ENCODE measurements at places on chromosomes 16 and 17.

- DNase-seq: no peak
Observed at GRCh38 chr17:8466456-8466855, 30.8 kb downstream of the NDEL1 start.

DNA sequence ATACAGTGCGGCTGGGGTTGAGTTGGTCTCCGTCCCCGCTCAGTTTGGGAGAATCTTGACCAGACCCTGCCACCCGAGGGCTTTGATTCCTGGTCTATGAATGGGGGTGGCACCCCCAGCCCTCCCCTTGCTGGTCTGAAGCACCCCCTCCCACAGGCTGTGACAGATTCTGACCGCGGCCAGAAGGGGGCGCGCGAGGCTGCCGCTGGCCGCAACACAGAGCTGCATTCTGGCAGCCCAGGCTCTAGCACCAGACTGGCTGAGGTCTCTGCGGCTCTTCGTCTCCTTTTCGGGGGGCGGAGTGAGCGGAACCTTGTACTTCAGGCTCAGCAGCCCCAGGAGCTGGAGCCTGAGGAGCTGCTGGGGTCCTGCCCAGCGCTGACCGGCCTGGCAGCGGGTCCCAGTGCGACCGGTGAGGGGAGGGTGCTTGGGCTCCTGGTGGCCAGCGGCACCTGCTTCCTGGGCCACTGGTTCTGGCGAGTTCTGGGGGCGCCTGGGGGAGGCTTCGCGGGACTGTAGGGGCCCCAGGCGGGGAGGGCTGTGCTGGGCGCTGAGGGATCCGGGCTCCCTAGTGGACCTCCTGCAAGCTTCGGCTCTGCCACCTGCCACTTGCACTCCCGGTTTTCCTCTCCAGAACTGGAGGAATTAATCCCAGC lies 1011.6 kb downstream of the KCNJ18 start:
- no peak for DNase-seq

DNA sequence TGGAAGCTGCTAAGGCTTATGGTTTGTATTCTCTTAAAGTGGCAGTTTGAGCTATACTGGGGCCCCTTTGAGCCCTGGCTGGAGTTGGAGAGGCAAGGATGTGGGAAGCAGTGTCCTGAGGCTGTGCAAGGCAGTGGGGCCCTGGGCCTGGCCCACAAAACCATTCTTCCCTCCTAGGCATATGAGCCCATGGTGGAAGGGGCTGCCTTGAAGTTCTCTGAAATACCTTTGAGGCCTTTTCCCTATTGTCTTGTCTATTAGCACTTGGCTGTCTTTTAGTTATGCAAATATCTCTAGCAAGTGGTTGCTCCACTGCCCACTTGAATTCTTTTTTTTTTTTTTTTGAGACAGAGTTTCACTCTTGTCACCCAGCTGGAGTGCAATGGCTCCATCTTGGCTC lies 119.2 kb downstream of the PCTP start:
- DNase-seq: no peak

DNA sequence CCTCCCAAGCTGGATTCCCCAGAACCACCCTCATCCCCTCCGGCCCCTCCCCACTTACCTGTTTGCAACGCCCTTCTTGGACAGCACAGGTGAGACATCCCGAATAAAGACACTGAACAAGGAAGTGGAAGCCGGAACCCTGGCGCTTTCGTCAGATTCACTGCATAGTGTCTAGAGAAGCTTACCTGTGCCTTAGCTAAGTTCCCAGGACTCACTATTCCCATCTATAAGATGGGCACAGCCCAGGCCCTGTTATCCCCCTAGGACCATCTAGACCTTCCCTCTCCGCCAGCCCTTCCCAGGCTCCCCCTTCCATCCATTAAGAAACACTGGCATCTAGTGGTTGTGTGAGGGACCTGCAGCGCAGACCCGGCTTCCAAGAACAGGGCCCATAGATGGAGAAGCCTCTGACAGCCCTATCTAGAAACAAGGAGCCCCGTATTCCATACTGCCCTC lies 26.9 kb upstream of the RPL38 start:
- DNase-seq: no peak

GRCh38 chr17:42709561-42709960 lies 27.2 kb downstream of the CNTNAP1 start:
- DNase-seq: no peak

- DNase-seq: no peak
Observed at GRCh38 chr16:77873066-77873465, 84.7 kb downstream of the VAT1L start.

DNA sequence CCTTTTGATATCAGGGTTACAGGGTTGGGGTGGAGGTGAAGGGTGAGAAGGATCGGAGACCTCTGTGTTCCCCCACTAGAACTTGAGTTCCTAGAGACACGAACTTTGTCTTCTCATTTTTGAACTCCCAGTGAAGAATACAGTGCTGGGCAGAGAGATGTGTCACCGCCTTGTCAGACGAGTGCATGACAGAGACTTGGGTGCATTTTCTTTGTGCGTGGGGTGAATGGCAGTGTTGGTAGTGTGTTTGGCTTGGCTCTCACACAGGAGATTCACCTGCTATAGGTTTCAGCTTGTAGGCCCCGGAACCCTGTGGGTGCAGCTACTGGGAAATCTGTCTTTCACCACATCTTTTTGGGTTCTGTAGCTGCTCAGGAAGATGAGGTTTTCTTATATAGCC lies 40.0 kb upstream of the CCR7 start:
- DNase-seq: no peak

DNA sequence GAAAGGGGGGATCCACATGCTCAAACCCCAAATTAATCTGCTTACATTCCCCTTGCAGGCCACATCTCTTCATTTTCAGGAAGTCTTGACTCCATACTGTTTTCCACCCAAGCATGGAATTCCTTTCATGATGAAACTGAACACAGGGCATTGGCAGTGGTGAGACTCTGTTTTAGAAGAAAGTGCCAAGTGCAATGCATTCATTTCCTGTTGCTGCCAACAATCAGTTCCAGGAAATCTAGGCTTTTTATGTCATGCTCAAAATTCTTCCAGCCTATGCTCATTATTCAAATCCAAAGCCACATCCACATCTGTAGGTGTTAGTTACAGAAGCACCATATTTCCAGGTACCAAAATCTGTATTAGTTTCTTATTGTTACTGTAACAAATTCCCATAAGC lies 4.1 kb downstream of the CCL2 start:
- no peak for DNase-seq

- DNase-seq: no peak
Observed at GRCh38 chr17:70184770-70185169, 15.4 kb downstream of the KCNJ2 start.

- peak; percentile 42 for DNase-seq
Observed at GRCh38 chr16:15434425-15435215, at the start of gene BMERB1. BMERB1 (plus strand) TSS chr16:15434588; CDS start chr16:15434654, 66 bp downstream.

DNA sequence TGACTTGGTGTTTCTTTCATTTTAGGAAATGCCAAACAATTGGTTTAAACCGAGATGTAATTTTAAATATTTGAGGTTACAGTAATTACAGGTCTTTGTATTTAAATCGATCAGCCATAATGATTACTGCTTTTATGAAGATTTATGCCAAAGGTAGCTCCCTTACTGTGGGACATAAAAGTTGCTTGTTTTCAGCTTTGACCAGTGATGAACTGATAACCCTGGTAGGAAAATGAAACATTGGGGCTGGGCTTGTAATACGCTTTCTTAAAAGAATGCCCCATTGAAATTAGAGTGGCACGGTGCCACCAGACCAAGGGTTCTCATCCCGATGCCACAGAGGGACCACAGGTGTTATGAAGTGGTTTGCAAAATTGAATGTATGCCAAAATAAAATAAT lies 7.3 kb downstream of the TNRC6A start:
- DNase-seq: no peak

- no peak for DNase-seq
Observed at GRCh38 chr16:67100569-67101310, 9.0 kb upstream of the PHAF1 start.

- DNase-seq: no peak
Observed at GRCh38 chr16:82386761-82387160, 216.7 kb upstream of the MPHOSPH6 start.

GRCh38 chr17:250487-251300 lies 69.2 kb upstream of the DOC2B start:
- DNase-seq: no peak

DNA sequence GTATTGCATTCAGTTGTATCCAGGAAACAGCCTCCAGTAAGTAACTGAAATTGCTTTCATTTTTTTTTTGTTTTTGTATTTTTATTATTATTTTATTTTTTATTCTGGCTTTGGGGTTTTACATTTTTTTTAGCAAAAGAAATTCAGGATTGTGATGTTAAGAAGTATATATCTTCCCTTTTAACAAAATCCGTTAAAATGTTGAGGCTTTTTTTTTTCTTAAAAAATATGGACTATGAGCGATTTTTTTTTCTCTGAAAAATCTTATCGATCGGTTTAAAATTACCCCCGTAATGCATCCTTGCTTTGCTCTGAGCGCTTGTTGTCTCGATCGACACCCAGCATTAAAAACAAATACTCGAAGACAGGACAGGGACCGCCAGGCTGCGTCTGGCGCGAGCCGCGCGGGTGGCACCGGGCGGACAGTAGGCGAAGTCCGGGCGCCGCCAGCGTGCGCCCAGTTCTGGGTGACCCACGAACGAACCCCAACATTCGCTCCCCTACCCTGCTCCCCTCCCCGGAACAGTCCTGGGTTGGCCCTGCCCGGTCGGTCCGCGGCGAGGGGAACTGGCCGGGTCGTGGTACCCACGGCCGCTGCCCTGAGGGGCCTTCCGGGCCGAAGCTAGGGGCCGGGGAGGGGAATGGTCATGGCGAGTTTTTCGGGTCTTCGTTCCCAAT lies 482 bp downstream of the BAHCC1 start:
- no peak for DNase-seq

GRCh38 chr17:2060681-2061440 lies 6.0 kb downstream of the HIC1 start:
- DNase-seq: no peak

GRCh38 chr16:27149986-27150385 lies 53.3 kb upstream of the KDM8 start:
- DNase-seq: no peak

GRCh38 chr17:58918072-58918471 lies 162.4 kb downstream of the PPM1E start:
- no peak for DNase-seq

DNA sequence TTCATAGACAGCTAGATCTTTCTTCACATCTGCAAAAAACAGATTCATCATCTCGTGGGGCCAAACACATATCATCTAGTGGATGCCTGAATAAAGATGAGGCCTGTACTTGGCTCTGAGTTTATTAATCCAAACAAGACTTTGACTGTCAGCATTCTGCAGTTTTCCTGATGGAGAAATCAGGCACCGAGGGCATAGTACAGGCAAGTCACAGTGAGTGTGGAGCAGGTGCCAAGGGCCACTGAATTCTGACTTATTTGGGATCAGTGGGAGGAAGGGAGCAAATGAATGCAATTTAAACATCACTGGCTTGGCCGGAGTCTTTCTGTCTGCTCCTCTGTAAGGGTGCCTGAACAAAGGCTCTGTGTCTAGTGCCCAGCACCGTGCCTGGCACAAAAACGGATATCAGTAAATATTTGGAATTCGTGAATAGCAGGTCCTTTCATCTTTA lies 975 bp downstream of the CFAP20 start:
- no peak for DNase-seq

DNA sequence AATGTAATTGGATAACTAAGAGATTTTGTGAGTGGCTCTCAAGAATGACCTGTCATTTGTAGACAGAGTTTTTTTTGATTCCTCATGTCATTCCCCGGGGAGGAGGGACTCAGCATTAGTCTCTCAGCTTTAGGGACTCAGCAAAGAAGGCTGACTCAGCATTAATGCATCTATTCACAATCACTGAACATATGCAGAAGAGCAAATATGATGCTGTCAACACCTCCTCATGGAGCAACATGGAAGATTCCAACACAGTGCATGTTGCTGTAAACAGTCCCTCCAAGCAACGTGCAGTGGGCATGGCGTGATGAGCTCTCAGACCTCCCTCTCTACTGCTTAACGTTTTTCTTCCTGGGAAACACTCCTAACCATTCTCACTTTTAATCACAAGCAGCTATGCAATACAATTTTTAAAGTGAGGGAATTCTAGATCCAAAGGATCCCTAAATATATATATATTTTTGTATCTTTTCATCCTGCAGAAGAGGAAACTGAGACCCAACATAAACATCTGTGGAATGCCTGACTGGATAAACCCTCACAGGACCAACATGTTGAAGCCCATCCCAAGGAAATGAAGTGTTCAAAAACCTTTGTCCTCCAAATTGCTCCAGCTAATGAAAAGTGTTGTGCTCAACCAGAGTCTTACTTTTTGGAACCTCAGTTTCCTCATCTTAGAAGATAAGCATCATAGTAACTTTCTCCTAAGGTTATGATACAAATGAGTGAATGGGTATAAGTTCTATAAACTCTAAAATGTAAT lies 38.9 kb downstream of the TMEM100 start:
- DNase-seq: no peak

GRCh38 chr16:3248596-3248995 lies 7.8 kb downstream of the MEFV start:
- DNase-seq: no peak

DNA sequence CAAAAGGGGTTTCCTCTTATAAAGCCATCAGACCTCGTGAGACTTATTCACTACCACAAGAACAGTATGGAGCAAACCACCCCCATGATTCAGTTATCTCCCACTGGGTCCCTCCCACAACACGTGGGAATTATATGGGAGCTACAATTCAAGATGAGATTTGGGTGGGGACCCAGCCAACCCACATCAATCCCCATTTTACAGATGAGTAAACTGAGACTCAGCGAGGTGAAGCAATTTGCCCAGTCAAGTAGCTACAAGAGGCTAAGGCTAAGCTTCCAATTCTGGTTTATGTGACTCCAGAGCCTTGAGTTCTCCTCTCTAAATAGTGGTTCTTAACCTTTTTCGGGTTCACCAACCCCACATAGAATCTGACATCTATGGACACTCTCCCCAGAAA lies 8.8 kb downstream of the CD300A start:
- DNase-seq: no peak

- DNase-seq: no peak
Observed at GRCh38 chr17:4766201-4766600, 5.5 kb upstream of the TM4SF5 start.

DNA sequence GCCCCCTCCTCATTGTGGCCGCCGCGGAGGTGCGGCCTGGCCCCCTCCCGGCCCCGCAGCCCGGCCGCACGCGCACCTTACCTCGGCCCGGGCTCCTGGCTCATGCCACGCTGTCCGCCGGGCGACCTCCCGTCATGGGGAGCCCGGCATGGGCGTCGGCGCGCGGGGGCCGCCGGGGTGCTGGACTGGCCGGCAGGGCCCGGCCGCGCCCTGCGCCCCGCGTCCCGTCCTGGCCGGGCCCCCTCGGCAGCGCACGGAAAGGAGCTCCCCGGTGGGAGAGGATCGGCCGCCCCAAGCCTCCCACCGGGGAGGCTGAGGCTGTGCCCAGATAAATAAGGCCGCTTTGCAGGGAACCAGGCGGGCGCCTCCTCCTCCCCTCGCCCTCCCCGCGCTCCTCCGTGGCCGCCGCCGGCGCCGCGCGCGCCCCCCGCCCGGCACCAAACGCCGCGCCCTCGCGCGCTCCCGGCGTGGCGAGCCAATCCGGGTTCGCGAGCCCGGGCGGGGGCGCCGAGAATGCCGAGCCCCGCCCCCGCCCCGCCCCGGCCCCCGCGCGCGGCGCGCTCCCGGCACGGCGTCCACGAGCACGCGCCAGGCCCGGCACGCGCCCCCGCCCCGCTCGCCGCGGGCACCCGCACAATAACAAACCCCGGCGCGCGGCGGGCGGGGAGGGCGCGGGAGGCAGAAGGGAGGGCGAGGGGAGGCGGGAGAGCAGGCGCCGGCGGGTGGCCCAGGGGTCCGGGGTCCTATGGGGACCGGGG lies at the start of gene FBXL16:
TSS of gene FBXL16 (minus strand) at position 371 of the 758 bp plus-strand sequence. CDS start 8,396 bp downstream, outside the sequence.
- no peak for DNase-seq

GRCh38 chr17:77380395-77381184 lies 239.8 kb downstream of the SEC14L1 start:
- no peak for DNase-seq
